ENCODE measurements at places on chromosomes 7 and 10. TPM values are rescaled to one million over a fixed set of nuclear protein-coding genes. Genes with fewer than 3 reads are reported as not detected.

Gene TBATA
- not detected for total RNA-seq

Gene PNLIP
- not detected for total RNA-seq

Gene PSTK
- 4.6 TPM for total RNA-seq

Gene DDC
- 0.75 TPM for total RNA-seq

Gene SMKR1
- 10.1 TPM for total RNA-seq

Gene EPO
- total RNA-seq = not detected

Gene CLRN3
- not detected for total RNA-seq

Gene GIMAP8
- not detected for total RNA-seq

Gene NEBL
- 8.5 TPM for total RNA-seq

Gene PLXDC2
- total RNA-seq = 0.06 TPM

Gene COPG2
- 15.8 TPM for total RNA-seq

Gene C7orf57
- 0.18 TPM for total RNA-seq

Gene RBM20
- total RNA-seq = 2.6 TPM

Gene ADAM8
- total RNA-seq = 2.4 TPM

Gene ACHE
- 2.8 TPM for total RNA-seq

Gene TRIM74
- total RNA-seq = 0.30 TPM

Gene BTAF1
- total RNA-seq = 8.6 TPM

Gene LRRC4
- not detected for total RNA-seq

Gene GJD4
- not detected for total RNA-seq

Gene DPY19L1
- total RNA-seq = 49.0 TPM

Gene LHFPL3
- total RNA-seq = not detected

Gene PTF1A
- not detected for total RNA-seq

Gene GHRHR
- total RNA-seq = not detected

Gene DENND2A
- total RNA-seq = 0.78 TPM

Gene LZTS2
- total RNA-seq = 46.6 TPM

Gene PDZD7
- 0.67 TPM for total RNA-seq

Gene CALHM2
- total RNA-seq = 4.2 TPM

Gene GTF2I
- 86.0 TPM for total RNA-seq

Gene MYL10
- not detected for total RNA-seq

Gene MALRD1
- total RNA-seq = not detected

Gene FAM25C
- not detected for total RNA-seq

Gene MASTL
- total RNA-seq = 16.3 TPM

Gene AKR1D1
- 0.18 TPM for total RNA-seq

Gene STEAP2
- total RNA-seq = 4.2 TPM

Gene NSUN6
- 5.2 TPM for total RNA-seq

Gene BRI3
- total RNA-seq = 164 TPM

Gene ADGRA1
- total RNA-seq = 0.24 TPM

Gene ANKRD2
- total RNA-seq = 4.4 TPM

Gene MRLN
- total RNA-seq = not detected

Gene NODAL
- not detected for total RNA-seq

Gene CYP2C19
- total RNA-seq = not detected

Gene LRRN3
- 0.03 TPM for total RNA-seq

Gene GPR15LG
- not detected for total RNA-seq

Gene BAG3
- 299 TPM for total RNA-seq

Gene SPDYE9
- total RNA-seq = not detected

Gene EGFR
- total RNA-seq = 109 TPM

Gene PMPCB
- 72.6 TPM for total RNA-seq

Gene MRPL32
- total RNA-seq = 79.6 TPM

Gene IRF5
- total RNA-seq = 12.5 TPM

Gene SHTN1
- 26.1 TPM for total RNA-seq

Gene CLCN1
- not detected for total RNA-seq

Gene CYP26C1
- total RNA-seq = not detected

Gene LRGUK
- 0.60 TPM for total RNA-seq

Gene TUBAL3
- total RNA-seq = 0.19 TPM

Gene OR2A42
- not detected for total RNA-seq

Gene SPOCK2
- total RNA-seq = 0.51 TPM

Gene SYT15B
- total RNA-seq = 3.5 TPM
